Lung (tissue), 17 donors: ENCODE measurements at places on chromosomes 1 and 21.

GRCh38 chr1:227541796-227542152 is 21.6 kb upstream of the ZNF678 start:
- peak; percentile 46 for DNase-seq

DNA sequence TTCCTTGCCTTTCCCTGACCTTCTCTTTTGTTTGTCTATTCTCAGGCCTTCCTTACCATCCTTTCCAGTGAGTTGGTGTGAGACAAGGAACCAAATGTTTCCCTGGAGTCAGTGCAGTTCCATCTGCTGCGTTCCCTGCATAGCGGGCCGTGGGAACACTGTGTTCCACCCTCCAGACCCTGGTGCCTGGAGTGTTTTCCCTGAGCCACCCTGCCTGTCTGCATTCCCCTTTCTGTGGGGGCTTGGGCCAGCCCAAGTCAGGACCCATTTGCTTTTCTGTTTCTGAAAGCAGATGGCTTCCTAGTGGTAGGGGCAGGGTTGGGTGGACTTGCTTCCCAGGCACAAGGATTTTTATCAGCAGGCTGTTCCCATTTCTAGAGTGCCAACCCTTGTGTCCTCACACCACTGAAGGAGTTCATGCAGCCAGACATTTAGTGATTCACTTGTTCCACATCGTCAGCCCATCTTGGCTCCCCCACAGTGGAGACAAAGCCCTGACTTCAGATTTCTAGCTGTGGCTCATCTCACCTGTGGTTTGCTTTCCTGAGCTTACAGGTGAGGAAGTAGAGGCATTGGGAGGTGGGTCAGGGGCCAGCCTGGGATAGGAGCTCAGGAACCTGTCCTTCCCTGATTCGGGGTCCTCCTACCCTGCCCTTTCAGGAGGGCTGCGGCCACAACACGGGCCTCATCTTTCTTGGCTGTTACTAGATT is 14.1 kb upstream of the MYOG start:
- DNase-seq, result no peak

GRCh38 chr1:232653789-232654188 is 23.9 kb upstream of the SIPA1L2 start:
- no peak for DNase-seq

DNA sequence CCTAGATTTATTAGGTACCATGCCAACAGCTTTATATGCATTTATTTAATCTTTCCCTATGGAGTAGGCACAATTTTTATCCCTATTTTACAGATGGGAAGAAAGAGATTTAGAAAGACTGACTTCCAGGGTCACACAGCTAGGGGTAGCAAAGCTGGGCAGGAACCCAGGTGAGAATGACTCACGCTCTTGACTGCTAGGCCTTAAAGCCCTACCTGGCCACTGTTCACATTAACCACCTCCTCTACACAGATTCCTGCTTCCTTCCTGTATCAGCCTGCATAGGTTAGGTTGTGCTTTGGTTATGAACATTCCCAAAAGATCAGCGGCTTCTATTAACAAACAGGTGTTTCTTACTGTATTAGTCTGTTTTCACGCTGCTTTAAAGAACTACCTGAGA is 53.2 kb downstream of the DNAJC6 start:
- DNase-seq, result no peak

DNA sequence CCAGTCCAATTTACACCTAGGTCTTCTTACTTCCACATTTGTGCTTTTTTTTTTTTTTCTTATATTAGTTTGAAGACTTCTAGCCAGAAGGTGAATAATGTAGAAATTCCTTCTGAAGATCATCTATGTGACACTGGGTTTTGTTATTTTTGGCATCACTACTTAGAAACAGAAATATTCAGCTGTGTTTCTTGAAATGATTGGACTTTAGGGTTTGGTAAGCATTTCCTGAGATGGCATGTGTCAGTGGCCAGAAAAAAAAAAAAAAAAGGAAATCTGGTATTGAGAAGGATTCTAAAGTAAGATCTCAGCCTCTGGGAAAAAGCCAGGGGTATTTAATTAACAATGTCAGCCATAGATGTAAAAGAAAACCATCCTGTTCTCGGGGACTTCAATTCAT is 43.4 kb upstream of the LRRC8C start:
- no peak for DNase-seq

DNA sequence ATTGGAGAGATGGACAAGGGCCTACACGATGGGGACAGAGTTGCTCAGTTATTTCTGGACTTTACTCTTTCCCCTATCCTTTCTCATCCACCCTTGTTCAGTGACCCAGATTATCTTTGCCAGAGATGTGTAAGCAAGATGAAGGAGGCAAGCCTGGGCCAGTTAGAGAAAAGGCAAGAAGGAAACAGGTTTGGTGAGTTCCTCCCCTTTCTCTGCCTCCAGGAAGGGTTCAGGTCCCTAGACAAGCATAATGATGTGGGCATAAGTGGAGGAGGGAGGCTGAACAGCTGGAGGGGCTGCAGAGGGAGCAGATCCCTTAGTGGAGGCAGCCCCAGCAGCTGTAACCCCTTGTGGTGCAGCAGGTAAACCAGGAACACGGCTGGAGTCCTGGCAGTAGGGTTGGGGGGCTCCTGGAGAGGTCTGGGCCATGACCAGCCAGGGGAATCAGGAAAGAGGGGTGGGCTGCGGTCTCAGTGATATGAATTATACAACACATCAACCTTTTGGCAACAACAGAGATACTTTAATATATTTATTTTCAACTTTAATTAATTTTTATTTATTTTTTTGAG is 9.2 kb upstream of the CDC42 start:
- peak; percentile 53 for DNase-seq

DNA sequence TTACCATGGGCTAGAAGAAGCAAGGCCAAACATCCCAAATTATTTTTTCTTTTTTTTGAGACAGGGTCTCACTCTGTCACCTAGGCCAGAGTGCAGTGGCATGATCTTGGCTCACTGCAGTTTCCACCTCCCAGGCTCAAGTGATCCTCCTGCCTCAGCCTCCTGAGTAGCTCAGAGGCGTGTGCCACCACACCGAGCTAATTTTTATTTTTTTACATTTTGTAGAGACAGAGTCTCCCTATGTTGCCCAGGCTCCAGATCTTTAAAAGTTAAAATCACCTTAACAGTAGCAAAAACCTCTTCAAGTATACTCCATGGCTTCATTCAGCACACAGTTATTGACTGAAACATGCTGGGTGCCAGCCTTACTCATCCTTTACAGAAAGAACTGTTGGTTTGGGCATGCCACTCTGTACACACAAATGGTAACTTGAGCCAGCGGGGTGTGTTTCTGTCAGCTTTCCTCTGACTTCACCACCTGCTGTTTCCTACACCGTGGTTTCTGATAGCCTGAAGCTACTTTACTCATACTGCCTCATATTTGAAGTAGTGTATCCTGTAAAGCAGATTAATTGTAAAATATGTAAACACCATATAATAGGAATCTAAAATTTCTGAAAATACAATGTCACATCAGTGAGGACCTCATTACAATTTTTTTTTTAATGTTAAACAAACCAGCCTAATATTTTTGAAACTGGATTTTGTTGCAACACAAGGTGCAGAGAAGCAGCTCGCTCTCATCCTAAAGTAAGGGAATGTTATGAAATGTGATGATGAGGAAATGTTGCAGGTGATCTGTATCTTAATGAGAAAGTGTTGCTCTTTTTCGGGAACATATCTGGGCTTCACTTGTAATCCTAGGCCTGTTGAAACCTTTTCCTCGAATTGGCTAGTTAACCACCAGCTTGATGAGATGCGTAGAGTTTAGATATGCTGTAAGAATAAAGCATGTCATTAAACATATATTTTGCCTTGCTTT is 113.9 kb downstream of the ATP5PO start:
- no peak for DNase-seq

GRCh38 chr21:45575993-45576837 is 34.0 kb upstream of the SLC19A1 start:
- DNase-seq, result peak; percentile 7

DNA sequence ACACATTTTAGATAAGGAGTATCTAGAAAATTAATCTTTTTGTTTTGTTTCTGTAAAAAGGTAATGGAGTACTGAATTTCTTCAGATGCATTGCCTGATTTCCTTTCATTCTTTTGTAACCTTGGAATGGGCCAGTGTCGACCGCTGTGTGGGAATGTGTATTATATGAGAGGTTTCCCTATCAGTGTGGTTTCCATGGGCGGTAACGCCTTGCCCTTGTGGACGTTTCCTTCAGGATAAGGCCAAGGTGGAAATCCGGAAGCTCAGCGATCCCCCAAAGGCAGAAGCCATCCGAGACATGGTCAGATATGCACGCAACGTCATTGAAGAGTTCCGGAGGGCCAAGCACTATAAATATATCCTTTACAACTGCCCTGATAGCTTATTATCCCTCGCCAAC is 49.8 kb downstream of the SMYD2 start:
- no peak for DNase-seq

GRCh38 chr1:109821221-109821669 is 57.5 kb upstream of the EPS8L3 start:
- DNase-seq, result no peak

GRCh38 chr1:92698932-92699331 is 86.0 kb downstream of the EVI5 start:
- no peak for DNase-seq

DNA sequence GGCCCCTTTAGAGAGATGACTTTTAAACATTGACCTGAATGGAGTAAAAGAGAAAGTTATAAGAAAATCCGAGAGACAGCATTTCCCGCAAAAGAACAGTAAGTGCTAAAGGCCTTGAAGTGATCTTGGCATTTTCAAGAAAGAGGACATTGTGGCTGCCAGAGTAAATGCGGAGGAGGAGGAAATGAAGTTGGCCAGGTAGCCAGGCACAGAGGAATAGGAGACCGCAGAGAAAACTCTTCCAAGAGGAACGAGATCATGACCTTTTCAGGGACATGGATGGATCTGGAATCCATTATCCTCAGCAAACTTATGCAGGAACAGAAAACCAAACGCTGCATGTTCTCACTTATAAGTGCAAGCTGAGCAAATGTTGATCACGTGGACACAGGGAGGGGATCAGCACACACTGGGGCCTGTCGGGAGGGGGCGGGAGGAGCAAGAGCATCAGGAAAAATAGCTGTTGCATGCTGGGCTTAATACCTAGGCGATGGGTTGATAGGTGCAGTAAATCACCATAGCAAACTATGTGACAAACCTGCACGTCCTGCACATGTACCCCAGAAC is 49.7 kb downstream of the EEIG2 start:
- peak; percentile 41 for DNase-seq

GRCh38 chr1:213466541-213466940 is 415.5 kb downstream of the RPS6KC1 start:
- no peak for DNase-seq

GRCh38 chr1:175848329-175848728 is 104.9 kb upstream of the TNR start:
- DNase-seq, result no peak

DNA sequence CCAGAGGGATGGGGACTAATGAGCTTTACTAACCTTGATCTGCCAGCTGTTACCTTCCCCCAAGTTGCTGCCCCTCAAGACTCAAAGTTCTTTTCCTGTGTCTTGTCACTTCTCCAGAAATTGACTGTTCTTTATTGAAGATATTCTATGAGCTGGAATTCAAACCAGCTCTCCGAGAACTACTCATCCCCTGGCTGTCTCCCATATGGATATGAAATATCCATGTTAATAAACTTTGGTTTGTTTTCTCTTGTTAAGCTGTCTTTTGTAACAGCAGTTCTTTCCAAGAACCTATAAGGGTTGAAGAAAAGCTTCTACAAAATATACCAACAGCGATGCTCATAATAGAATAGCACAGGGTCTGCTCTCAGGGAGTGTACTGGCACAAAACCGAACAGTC is 77.0 kb downstream of the CAMK2N1 start:
- DNase-seq, result no peak

DNA sequence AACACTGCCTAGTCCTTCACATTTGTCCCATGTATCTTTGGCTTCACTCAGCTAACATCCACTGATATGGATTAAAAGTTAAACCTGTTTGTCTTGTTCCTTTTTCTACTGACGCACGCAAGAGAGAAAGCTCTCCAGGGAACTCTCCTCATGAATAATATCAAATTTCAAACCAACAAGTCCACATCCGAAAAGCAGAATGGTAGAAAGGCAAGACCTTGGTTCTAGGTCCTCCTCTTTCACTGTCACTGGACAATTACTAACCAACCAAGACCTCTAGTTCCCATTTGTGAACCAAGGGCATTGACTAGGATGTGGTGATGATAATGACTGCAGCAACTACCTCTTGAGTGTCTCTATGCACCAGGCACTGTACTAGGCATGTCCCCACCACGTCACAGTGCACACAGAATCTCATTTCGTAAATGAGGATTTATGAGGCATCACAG is 8.4 kb downstream of the PLPP3 start:
- DNase-seq, result peak; percentile 51
